ENCODE measurements at places on chromosomes 6 and 20.

- peak; percentile 93 for DNase-seq
Observed at GRCh38 chr20:2523919-2524708, 12.3 kb upstream of the TMC2 start.

GRCh38 chr6:88380083-88380482 lies 213.9 kb upstream of the CNR1 start:
- no peak for DNase-seq

DNA sequence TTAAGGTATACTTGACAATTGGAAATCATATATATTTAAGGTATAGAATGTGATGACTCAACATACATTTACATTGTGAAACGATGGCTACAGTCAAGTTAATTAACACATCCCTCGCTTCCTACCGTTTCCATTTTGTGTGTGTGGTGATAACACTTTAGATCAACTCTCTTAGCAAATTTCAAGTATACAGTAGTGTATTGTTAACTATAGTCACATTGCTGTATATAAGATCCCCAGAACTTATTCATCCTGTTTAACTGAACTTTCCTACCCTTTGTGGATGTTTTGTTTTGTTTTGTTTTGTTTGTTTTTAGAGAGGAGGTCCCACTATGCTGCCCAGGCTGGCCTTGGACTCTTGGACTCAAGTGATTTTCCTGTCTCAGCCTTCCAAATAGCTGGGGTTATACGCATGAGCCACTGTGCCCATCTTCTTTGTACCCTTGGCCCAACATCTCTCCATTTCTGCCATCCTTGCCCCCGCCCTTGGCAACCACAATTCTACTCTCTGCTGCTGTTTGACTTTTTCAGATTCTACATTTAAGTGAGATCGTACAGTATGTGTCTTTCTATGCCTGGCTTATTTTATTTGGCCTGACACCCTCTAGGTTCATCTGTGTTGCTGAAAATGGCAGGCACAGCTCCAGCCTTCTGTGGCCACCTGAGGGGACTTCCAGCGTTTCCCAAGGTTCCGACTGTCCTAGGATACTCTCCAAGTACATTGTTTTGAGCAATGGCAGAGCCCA lies 90.5 kb upstream of the SNX9 start:
- no peak for DNase-seq

- no peak for DNase-seq
Observed at GRCh38 chr6:35236223-35236622, 22.5 kb downstream of the SCUBE3 start.

DNA sequence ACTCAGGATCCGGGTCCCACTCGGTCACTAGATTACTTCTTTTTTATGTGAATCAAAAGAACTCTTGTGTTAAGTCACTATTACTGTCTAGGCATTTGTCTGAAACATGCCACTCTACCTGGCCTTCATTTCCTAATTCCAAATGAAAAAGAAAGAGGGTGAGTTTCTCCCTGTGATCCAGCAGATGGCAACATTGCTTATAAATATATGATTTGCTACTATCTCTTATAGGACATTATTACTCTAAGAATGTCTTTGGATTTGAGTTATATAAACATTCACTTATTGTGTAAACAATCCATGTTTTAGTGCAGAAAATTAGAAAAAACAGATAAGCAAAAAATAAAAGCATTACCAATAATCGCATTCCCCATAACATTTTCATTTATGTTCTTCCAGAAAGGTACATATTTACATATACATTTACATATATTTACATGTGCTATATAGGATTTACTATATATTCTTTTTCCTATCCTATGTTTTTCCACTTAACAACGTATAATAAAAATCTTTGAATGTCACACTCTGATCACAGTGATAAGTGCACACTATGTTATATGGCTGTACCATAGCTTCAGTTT lies 66.9 kb downstream of the FAXC start:
- DNase-seq, result no peak

Measured in T-helper 9 cell (primary cell).